ENCODE measurements at places on chromosomes 7 and 10. TPM values are rescaled to one million over a fixed set of nuclear protein-coding genes. Genes with fewer than 3 reads are reported as not detected.

Gene NPC1L1
- total RNA-seq: not detected

Gene STRIP2
- total RNA-seq: 7.4 TPM

Gene FBXO24
- 2.4 TPM for total RNA-seq

Gene PDE6C
- not detected for total RNA-seq

Gene VPS26A
- 41.6 TPM for total RNA-seq

Gene ATRNL1
- 24.0 TPM for total RNA-seq

Gene VIPR2
- 2.1 TPM for total RNA-seq

Gene OR13A1
- not detected for total RNA-seq

Gene GARS1
- total RNA-seq: 271 TPM

Gene PAPSS2
- 19.6 TPM for total RNA-seq

Gene CNNM1
- 0.90 TPM for total RNA-seq

Gene CAV1
- 16.0 TPM for total RNA-seq

Gene PHTF2
- 21.6 TPM for total RNA-seq

Gene ASIC3
- 0.54 TPM for total RNA-seq

Gene PIK3AP1
- 2.3 TPM for total RNA-seq

Gene VAX1
- not detected for total RNA-seq

Gene CDC14C
- 0.54 TPM for total RNA-seq

Gene PLXNA4
- total RNA-seq: 0.80 TPM

Gene PRKCQ
- 27.5 TPM for total RNA-seq

Gene NXPH1
- 5.2 TPM for total RNA-seq

Gene OR2A7
- 1.6 TPM for total RNA-seq

Gene OR2A42
- total RNA-seq: 0.27 TPM

Gene NCF1
- total RNA-seq: 0.49 TPM

Gene OR2A1
- total RNA-seq: 0.10 TPM

Gene NUDT1
- 66.8 TPM for total RNA-seq

Gene CTAGE8
- total RNA-seq: 1.4 TPM

Gene PPP1R17
- total RNA-seq: 0.52 TPM

Gene PUS7
- 62.2 TPM for total RNA-seq

Gene ZDHHC4
- total RNA-seq: 58.9 TPM

Gene STX1A
- 19.8 TPM for total RNA-seq

Gene LHFPL3
- 0.43 TPM for total RNA-seq

Gene ADGRA1
- total RNA-seq: 0.66 TPM

Gene MRPL43
- total RNA-seq: 60.4 TPM

Gene HIBADH
- 57.0 TPM for total RNA-seq

Gene ITGB8
- 3.5 TPM for total RNA-seq

Gene TRIP6
- total RNA-seq: 112 TPM

Gene FAM25A
- not detected for total RNA-seq

Gene VENTX
- 6.3 TPM for total RNA-seq

Gene KLLN
- 0.62 TPM for total RNA-seq

Gene HOXA4
- not detected for total RNA-seq

Gene FGFBP3
- total RNA-seq: 73.9 TPM

All from GM23338 (cell line).